Colonic mucosa (tissue), 4 donors: ENCODE measurements at places on chromosomes 12 and 14. TPM values are rescaled to one million over a fixed set of nuclear protein-coding genes. Genes with fewer than 3 reads are reported as not detected.

DNA sequence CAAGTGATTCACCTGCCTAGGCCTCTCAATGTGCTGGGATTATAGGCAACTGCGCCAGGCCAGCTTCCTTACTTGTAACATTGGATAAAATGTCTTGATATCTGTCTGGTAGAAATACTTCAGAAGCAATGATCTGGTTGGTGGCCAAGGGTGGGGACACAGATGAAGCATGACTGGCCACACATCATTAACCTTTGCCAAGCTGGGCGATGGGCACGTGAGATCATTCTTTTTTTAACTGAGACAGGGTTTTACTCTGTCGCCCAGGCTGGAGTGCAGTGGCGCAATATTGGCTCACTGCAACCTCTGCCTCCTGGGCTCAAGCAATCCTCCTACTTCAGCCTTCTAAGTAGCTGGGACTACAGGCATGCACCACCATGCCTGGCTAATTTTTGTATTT is 31.1 kb downstream of the PLEKHH1 start:
- DNase-seq = no peak

DNA sequence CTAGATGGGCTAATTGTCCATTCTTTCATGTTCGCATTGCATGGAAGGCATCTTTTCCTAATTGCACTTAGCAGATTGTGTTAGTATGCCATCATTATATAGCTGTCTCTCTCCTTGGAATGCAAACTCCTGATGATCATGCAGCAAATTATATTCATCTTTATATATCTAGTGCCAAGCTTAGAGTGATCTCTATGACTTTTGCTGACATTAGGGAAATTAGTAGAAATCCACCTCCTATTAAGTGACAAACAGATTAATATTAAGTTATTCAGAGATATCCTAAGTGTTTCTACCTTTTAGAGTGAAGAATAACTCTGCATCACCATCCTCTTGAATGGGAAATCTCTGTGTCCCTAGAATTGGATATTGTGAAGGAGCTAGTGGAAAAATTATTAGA is 185.6 kb downstream of the FOXG1 start:
- no peak for DNase-seq

DNA sequence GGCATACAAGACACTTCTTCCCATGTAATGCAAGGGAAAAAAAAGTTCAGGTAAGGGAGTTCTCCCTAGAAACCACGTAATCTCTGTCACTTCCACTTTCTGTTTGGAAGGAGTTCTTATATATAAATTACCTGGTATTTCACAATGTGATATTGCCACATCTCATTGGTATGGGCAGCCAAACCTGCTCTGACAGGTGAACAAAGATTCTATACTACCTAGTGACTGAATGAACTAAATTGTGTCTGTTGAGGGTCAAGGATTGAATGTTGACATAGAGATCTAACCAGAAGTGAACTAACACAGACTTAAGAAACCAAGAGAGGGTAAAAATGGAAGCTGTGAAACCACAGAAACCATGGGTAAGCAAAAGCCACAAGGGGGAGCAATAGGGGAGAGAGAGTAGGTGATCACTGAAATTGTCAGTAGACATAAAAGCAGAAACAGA is 161.3 kb downstream of the RPL10L start:
- peak; percentile 18 for DNase-seq

DNA sequence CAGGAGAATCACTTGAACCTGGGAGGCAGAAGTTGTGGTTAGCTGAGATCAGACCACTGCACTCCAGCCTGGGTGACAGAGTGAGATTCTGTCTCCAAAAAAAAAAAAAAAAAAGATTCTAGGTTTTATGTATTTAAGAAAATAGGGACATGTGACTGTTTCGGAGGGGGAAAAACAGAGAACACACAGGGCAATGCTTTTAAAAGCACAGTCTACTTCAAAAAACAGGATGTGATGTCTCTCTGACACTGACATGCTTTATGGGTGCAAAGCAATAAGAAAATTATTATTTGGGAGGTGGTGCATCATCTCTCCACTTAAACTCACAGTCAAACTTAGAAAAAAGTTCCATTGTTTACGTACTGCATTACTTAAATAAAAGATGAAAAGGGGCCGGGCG is 28.7 kb downstream of the CLIP1 start:
- DNase-seq = no peak

- DNase-seq = no peak
These were observed 161.7 kb upstream of the EEA1 start for GRCh38 chr12:93090731-93091172.

GRCh38 chr14:26128931-26129671 is 468.7 kb downstream of the NOVA1 start:
- no peak for DNase-seq

DNA sequence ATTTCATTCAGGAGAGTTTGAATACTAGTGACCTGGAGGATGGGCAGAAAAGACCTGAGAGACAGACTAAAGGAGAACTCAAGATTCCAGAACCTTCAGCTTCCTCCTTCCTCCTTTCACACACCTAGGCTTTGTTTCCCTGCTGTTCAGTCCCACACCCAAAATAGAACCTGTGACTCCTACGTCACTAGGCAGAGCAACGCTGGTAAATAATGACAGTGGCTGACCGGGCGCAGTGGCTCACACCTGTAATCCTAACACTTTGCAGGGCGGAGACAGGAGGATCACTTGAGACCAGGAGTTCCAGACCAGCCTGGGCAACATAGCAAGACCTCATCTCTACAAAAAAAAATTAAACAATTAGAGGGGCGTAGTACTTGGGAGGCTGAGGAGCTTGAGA is 166.4 kb upstream of the FKBP4 start:
- peak; percentile 57 for DNase-seq

DNA sequence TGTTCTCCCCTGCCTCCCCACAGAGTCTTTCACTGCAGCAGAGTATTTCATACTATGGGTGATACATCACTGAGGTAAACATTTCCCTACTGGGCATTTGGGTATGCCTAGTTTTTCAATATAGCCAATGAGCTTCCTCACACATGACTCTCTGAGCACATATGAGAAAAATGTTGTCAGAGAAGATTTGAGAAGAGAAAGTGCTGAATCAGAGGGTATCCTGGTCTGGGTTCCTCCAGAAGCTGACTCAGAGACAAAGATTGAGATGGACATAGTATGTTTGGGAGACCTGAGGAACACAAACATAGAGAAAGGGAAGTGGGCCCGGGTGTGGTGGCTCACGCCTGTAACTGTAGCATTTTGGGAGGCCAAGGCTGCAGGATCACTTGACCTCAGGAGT is 12.6 kb downstream of the SLC8B1 start:
- DNase-seq = no peak

- no peak for DNase-seq
These were observed 544.0 kb downstream of the GALC start for GRCh38 chr14:87449016-87449415.

GRCh38 chr12:130167537-130167936 is 5.3 kb downstream of the FZD10 start:
- DNase-seq = no peak

DNA sequence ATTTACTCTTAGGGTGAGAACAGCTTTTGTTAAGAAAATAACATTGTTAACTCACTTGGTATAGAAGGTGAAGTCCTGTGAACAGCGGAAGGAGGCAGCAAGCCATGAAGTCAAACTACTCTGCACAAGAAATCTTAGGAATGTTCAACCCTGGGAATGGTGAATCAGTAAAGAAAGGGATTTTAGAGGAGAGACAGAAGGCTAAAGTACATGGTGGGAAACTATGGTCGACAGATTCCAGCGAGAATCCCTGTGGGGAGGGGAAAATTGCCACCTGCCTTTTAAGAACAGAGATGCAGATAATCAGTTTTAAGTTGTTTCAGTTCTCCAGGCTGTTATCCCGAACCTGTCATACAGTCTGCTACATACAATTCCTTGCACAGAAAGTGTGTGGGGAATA is 63.2 kb upstream of the PTPRR start:
- DNase-seq = no peak

- DNase-seq = peak; percentile 42
These were observed 771 bp downstream of the DAAM1 start for GRCh38 chr14:59189091-59189785.

DNA sequence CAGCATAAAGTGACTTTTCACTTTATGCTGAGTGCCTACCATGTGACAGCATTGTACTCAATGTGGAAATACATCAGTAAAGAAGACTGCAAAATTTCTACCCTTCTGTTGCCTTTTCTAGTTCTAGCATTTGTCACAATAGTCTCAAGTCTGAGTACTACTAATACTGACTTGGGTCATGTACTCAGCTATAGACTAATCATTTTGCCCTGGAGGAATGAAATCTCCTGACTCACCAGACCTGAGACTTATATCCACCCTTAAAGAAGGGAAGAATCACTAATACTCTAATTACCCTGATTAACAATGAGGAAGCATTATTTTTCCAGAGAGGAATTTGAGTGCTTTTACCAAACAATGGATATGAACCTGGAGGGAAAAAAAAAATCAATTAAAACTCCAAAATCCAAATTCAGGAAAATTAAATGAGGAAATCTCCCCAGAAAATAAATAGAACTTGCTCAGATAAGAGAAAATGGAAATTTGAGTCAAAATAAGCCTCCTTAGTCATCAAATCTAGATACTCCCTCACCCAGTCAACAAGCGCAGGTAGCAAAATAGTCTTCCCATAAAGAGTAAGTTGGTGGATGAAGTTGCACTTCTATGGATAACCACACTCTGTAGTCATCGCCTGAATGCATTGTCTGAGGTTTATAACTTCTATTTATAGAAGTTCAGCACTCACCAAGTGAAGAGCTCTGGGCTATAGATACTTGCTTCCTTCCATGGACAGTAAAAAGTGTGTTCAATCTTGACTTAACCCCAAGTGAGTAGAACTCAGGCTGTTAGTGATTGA is 386.6 kb downstream of the SYT1 start:
- DNase-seq = no peak

DNA sequence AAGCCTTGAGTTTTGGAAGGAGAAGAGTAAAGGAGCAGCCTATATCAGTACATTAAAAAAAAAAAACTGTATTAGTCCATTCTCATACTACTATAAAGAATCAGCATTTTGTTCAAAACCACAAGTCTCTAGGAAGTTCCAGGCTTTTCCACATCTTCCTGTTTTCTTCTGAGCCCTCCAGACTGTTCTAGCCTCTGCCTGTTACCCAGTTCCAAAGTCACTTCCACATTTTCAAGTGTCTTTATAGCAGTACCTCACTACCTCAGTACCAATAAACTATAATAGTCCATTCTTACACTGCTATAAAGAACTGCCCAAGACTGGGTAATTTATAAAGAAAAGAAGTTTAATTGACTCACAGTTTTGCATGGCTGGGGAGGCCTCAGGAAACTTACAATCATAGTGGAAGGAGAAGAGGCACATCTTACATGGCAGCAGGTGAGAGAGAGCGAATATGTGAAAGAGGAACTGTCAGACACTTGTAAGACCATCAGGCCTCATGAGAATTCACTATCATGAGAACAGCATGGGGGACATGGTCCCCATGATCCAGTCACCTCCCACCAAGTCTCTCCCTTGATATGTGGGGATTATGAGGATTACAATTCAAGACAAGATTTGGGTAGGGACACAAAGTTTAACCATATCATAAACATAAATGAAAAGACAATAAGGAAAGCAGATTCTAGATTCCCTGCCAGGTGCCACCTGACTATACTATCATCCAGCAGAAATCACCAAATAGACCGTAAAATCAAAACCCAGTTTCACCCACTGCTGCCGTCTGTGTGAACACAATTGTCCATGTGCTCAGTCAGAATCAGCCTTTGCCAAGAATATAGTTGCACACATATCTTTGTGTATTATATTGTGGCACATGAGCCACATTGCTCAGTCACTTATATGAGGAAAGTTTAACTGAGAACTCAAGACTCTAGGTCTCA is 27.8 kb downstream of the TOGARAM1 start:
- no peak for DNase-seq

- DNase-seq = no peak
These were observed 271.6 kb upstream of the DCN start for GRCh38 chr12:91454179-91454578.

- DNase-seq = no peak
These were observed 143.6 kb downstream of the CPNE8 start for GRCh38 chr12:38761636-38762342.

- no peak for DNase-seq
These were observed 525 bp upstream of the FAR2 start for GRCh38 chr12:29148596-29148910.

DNA sequence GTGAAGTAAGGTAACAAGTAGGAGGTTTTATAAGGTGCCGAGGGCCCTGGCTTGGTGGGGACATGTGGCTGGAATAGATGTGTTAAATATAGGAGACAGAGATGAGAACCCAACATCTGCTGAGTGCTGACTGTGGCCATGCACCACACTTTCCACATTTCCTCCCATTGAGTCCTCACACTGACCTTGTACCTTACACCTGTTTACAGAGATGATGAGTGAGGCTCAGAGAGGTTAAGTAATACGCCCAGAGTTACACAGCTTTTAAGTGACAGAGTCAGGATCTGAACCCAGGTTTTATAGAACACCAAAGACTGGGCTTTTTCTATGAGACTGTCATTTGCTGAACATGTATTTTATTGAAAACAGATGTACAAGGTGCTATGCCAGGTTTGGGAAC is 70.8 kb upstream of the LTA4H start:
- no peak for DNase-seq

DNA sequence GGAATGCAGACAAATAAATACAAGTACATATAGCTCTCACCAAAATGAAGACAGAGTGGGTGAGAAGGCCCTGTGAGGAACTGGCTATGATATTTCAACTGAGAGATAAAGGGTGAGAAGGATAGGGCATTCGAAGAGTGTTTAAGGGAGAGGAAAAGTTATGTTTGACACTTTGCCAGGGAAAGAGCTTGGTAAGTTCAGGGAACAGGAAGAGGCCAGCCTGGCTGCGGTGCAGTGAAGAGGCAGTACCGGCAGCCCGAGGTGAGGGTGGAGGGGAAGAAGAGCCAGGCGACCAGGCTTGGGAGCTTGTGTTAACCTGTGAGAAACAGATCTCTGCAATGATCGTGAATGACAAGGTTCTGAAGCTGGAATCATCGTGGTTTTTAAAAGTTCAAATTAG is 84.7 kb upstream of the RFX4 start:
- DNase-seq = no peak

Gene RESF1
- 20.8 TPM for total RNA-seq

Gene GLIPR1L1
- total RNA-seq = not detected

Gene KICS2
- 3.4 TPM for total RNA-seq

Gene LRRC10
- total RNA-seq = not detected

Gene OR4K15
- total RNA-seq = not detected

Gene FBLN5
- 4.2 TPM for total RNA-seq

Gene PMEL
- 3.8 TPM for total RNA-seq

Gene SLC17A8
- total RNA-seq = 0.91 TPM

Gene KRT79
- total RNA-seq = not detected

Gene EGLN3
- total RNA-seq = 292 TPM

Gene SMIM41
- 0.58 TPM for total RNA-seq

Gene TAS2R20
- total RNA-seq = 1.0 TPM

Gene RHNO1
- total RNA-seq = 18.3 TPM

Gene LUM
- 26.1 TPM for total RNA-seq

Gene SCYL2
- total RNA-seq = 91.1 TPM
